ENCODE measurements at places on chromosomes 2 and 18. TPM values are rescaled to one million over a fixed set of nuclear protein-coding genes. Genes with fewer than 3 reads are reported as not detected.

- no peak for DNase-seq
Observed at GRCh38 chr2:142757111-142757510, 120.4 kb upstream of the KYNU start.

GRCh38 chr2:48221846-48222516 lies 308.0 kb upstream of the STON1 start:
- no peak for DNase-seq

- DNase-seq, result no peak
Observed at GRCh38 chr2:238027591-238028415, 33.0 kb upstream of the SCLY start.

The ZNF519 gene
- polyA plus RNA-seq, result 0.91 TPM

GRCh38 chr2:237141571-237142051 lies 55.9 kb downstream of the COPS8 start:
- DNase-seq, result no peak

Measured in keratinocyte (primary cell).